ENCODE measurements at places on chromosomes 5 and 9. TPM values are rescaled to one million over a fixed set of nuclear protein-coding genes. Genes with fewer than 3 reads are reported as not detected.

SPTAN1 gene
- 207 TPM for total RNA-seq

TMC1 gene
- total RNA-seq: 0.19 TPM

FIBCD1 gene
- 1.1 TPM for total RNA-seq

SLC35A4 gene
- total RNA-seq: 19.0 TPM

TMEM245 gene
- 19.0 TPM for total RNA-seq

PROB1 gene
- 0.79 TPM for total RNA-seq

DDX4 gene
- total RNA-seq: not detected

SH3TC2 gene
- total RNA-seq: 39.3 TPM

C9orf152 gene
- not detected for total RNA-seq

HSPB3 gene
- 2.5 TPM for total RNA-seq

GRIN1 gene
- not detected for total RNA-seq

CARD9 gene
- 2.5 TPM for total RNA-seq

DPH7 gene
- total RNA-seq: 41.4 TPM

CD72 gene
- total RNA-seq: not detected

PCDHA5 gene
- 3.0 TPM for total RNA-seq

PITX1 gene
- 2.1 TPM for total RNA-seq

MUSK gene
- not detected for total RNA-seq

NSA2 gene
- 154 TPM for total RNA-seq

CDC25C gene
- total RNA-seq: 17.2 TPM

LHX3 gene
- total RNA-seq: not detected

PTGES2 gene
- total RNA-seq: 149 TPM

NR2F1-AS1 gene
- total RNA-seq: 4.2 TPM

IFNA10 gene
- total RNA-seq: not detected

All from A375 (cell line).